ENCODE measurements at places on chromosomes 12 and 14.

GRCh38 chr12:58513852-58514251 lies 406.5 kb downstream of the LRIG3 start:
- DNase-seq, result no peak

DNA sequence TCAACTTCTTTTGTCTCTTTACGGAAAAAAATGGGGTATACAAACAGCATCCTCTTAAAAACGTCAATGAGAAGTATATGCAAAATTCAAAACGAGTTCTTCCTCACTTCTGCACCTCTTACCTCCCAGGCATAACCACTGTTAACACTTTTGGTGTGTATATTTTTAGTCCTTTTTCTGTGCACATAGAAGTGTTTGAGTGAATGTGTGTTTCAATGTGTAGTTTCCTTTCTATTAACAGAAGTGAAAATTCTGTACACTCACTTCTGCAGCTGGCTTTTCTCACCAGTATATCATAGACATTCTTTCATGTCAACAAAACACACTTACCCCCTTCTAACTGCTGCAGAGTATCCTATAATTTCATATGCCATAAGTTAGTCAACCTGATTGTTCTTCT lies 5.4 kb downstream of the UBR7 start:
- DNase-seq, result no peak

DNA sequence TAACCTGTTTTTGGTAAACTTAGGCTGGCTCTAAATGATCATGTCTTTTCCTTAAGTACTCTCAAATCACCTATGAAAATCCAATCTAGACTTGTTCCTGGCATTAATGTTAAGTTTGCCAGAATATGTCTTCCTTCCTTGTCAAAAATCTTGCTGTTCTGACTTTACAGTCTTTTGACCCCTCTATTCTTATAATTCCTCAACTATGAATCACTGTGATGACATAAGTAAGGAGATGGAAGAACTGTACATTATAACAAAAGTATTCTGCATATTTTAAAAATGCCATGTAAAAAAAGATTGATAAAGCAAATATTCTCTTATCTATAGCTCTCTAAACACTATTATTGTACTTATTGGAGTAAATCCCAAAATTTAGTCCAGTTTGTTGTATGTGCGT lies 51.4 kb upstream of the BAZ1A start:
- no peak for DNase-seq

- DNase-seq, result no peak
Measured at GRCh38 chr14:92756446-92756845, 8.0 kb upstream of the LGMN start.

- DNase-seq, result peak; percentile 56
Measured at GRCh38 chr12:110698171-110698902, 9.4 kb upstream of the HVCN1 start.

- DNase-seq, result no peak
Measured at GRCh38 chr12:104480012-104480411, 23.3 kb downstream of the CHST11 start.

DNA sequence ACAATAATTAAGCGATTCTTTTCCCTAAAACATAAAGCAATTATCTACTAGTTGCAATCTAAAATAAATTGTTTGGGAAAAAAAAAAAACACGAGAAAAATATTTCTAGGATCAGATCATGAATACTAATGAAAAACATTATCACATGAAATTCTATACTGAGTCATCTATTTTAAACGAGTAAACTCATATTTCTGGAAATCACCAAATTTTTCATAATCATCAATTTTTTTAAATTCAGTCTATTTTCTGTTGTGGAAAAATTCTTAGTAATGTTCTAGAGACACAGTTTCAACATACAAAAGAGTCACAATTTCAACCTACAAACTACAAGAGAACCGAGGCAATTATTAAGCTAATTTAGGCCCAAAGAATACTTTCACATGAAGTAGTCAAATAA lies 245.6 kb upstream of the SOX5 start:
- no peak for DNase-seq

GRCh38 chr12:29224572-29224971 lies 75.5 kb downstream of the FAR2 start:
- no peak for DNase-seq

DNA sequence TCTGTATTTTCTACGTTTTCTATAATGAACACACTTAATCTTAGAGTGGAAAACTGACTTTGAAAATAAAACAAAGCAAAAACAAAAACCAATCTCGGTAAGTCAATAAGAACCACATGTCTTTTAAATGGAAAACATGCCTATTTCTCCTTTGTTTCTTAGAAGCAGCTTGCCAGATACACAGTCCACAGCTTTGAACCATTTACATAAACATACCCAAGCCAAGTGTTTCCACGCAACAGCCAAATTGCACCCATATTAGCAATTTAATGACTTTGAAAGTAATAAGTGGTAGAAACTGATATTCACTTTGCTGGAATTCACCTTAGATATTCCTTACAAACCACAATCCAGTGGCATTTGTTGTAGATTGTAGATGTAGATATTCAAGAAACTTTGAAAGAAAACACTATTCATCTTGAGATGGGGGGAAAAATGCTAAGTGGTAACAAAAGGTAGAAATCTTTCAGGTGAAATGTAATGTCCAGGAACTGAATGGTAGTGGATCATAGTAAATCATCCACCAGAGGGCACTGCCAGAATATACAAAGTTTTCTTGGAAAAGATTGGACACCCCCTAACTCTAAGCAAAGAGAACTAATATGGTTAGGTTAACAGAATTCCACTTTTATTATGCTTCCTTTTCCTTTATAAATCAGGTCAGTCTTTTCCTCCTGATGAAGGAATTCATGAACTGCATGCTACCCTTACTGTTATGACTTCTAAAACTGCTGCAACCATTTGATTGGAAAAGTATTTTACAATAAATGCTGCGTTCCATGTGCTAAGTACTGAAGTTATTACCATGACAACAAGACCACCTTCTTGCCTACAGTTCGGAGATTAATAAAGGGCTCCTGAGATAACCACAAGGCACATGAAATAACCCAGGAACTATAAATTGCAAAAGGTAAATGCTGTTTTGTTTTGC lies 69.8 kb downstream of the RERG start:
- no peak for DNase-seq

GRCh38 chr12:1539135-1539534 lies 55.2 kb downstream of the FBXL14 start:
- DNase-seq, result no peak

- DNase-seq, result no peak
Measured at GRCh38 chr14:104344818-104345620, 206.6 kb downstream of the KIF26A start.

DNA sequence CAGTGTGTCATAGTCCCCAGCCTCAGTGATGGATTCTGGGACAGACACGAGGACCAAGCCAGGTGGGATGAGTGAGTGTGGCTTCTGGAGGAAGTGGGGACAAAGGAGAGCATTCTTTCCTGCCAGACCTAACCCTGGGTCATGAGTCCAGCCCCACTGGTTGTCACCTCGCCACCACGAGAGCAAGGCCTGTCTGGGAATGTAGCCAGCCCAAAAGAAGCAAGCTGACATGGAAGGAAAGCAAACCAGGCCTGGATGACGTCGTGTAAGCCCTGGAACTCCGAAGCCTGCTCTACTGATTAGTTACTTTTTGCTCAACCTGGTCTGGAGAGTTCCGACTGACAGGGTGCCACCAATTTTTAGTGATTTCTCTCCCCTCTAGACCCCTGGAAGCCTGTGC lies 105.9 kb downstream of the SINHCAF start:
- DNase-seq, result no peak

Measured in tibial nerve (tissue), 4 donors.